Calu3 (cell line): ENCODE measurements at places on chromosomes 5 and 9.

DNA sequence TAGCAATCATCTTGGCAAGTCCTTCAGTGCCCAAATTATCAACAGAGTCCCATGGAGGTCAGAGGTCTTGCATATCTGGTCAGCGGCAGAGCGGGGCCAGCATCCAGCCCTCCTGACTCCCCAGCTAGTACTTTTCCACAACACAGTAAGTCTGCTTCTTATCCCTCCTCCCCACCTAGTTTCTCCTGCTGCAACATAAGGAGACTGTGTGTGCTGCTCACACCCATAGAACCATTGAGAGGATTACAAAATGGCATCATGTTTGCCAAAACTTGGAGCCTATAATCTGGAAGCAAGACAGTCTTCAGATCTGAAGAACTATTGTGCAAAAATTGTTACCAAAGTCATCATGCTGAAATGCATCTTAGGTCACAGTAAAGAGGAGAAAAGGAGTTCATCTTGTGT, 125.8 kb upstream of the ZNF366 start:
- no peak overlapping the region for H3K27ac ChIP-seq
- no peaks in the 10 kb centered on the region for H3K36me3 ChIP-seq
- no peaks in the 10 kb centered on the region for H3K4me1 ChIP-seq
- peaks cover 8% of the 10 kb centered on the region for H3K27me3 ChIP-seq
- no peak for DNase-seq

DNA sequence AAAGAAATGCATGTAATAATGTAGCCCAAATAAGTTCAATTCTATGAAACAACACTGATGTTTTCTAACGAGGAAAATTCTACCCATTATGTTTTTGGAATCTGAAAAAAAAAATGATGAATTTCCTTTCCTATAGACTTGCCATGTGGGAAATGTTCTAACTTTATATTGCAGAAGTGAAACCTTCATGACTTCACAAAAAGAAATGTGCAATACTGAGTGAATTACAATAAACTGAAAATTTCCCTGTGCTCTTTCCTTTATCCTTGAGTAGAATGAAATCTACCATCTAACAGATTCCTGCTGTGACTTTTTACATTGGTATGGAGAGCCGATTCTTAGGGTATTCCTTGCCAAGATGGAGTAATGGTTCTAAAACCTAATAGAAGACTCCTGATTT, 1622.5 kb downstream of the MAT2B start:
- no peak for DNase-seq
- no peaks in the 10 kb centered on the region for H3K27me3 ChIP-seq
- peaks cover 2% of the 10 kb centered on the region for H3K4me1 ChIP-seq
- H3K4me3 ChIP-seq, result no peak overlapping the region
- H3K36me3 ChIP-seq, result no peaks in the 10 kb centered on the region

GRCh38 chr5:135991429-135991828, 36.6 kb upstream of the LECT2 start:
- no peak overlapping the region for H3K27ac ChIP-seq
- no peak for DNase-seq
- H3K36me3 ChIP-seq, result no peaks in the 10 kb centered on the region
- peaks cover 18% of the 10 kb centered on the region for H3K4me1 ChIP-seq
- H3K4me3 ChIP-seq, result no peak overlapping the region
- H3K27me3 ChIP-seq, result no peaks in the 10 kb centered on the region

DNA sequence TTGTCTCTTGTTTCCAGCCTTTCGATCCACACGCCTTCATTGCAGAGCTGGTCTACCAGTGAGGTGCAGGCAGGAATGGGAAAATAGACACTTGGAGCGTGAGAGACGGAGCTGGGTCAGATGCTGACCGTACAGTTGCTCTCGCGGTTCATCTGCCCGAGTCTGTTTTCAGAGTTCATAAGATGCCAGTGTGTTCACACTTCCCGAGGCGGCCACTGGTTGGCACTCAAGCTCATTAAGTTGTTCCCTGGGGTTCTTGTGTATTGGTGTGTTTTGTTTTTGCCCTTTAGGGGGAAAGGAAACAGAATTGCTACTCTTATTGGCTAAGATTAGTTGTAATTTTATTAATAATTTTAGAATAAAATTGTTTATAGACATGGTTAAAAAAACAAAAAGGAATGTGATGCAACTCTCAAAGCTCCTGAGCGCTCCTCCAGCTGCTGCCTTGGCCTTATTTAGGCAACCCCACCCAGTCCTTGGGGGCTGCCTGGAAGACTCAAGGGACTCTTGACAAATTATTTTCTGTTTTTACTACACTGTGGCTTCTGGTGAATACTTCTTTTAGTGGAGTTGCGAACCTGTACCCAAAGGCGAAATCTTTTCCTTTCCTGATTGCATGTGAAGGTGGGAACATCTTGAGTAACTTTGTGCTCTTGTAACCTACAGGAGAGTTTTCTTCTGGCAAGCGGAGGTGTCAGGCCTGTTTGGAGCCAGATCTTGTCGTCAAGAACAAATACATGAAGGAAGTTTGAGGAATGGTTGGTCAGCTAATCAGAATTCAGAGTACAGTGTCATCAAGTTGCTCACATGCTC, 146.1 kb downstream of the MAST4 start:
- peak; percentile 42 for DNase-seq
- H3K36me3 ChIP-seq, result no peaks in the 10 kb centered on the region
- H3K4me1 ChIP-seq, result peaks cover 13% of the 10 kb centered on the region
- no peak overlapping the region for H3K27ac ChIP-seq
- H3K4me3 ChIP-seq, result no peak overlapping the region

DNA sequence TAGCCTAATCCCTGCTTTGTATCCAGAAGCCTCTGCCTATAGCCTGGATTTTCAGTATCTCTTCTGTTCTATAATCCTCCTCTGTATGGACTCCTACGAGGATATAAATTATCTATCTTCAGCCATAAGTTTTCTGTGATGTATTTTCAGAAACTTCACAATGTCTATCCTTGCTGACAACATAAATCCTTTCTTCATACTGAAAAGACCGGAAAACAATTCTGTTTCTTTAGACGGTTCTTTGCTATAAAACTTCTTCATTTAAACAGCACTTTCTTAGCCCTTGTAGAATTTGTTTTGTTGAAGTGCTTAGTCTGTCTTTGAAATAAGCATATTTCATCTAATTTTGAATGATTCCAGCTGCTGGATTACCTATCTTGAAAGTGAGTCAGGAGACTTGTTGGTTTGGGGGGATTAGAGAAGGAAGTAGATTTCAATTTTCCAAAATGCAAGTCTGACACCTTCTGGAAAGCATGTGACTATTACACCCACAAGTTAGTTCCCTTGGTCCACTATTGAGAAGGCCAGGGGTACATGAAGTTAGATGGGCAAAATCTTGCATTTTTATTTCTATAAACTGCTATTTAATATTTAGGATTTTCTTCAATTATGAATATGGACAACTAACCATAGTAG, 96.3 kb upstream of the RANBP3L start:
- H3K27me3 ChIP-seq, result no peaks in the 10 kb centered on the region
- no peaks in the 10 kb centered on the region for H3K36me3 ChIP-seq
- no peaks in the 10 kb centered on the region for H3K4me1 ChIP-seq

- H3K4me1 ChIP-seq, result no peaks in the 10 kb centered on the region
- H3K27ac ChIP-seq, result no peak overlapping the region
- H3K27me3 ChIP-seq, result no peaks in the 10 kb centered on the region
Observed at GRCh38 chr9:9914174-9914573, 698.6 kb downstream of the PTPRD start.

DNA sequence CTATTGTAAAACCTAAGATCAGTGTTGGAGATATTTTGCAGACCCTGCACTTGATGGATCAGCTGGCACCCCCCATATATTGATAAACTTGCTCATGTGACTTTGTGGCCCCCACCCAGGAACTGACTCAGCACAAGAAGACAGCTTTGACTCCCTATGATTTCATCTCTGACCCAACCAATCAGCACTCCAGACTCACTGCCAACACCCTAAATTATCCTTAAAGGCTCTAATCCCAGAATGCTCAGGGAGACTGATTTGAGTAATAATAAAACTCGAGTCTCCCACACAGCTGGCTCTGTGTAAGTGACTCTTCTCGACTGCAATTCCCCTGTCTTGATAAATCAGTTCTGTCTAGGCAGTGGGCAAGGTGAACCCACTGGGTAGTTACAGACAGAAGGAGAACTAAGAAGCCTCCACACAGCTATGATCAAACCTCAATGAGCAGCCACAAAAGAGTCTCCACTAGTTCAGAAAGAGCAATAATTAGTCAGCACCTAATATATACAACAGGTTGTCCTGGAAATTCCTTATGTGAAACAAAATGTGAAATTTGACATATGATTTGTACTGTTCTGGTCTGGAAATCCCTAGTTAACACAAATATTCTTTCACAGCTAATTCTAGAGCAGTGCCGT, 52.2 kb downstream of the ACTL7B start:
- no peaks in the 10 kb centered on the region for H3K4me1 ChIP-seq
- H3K27me3 ChIP-seq, result peaks cover 25% of the 10 kb centered on the region
- no peak overlapping the region for H3K4me3 ChIP-seq
- no peak for DNase-seq
- H3K36me3 ChIP-seq, result no peaks in the 10 kb centered on the region

DNA sequence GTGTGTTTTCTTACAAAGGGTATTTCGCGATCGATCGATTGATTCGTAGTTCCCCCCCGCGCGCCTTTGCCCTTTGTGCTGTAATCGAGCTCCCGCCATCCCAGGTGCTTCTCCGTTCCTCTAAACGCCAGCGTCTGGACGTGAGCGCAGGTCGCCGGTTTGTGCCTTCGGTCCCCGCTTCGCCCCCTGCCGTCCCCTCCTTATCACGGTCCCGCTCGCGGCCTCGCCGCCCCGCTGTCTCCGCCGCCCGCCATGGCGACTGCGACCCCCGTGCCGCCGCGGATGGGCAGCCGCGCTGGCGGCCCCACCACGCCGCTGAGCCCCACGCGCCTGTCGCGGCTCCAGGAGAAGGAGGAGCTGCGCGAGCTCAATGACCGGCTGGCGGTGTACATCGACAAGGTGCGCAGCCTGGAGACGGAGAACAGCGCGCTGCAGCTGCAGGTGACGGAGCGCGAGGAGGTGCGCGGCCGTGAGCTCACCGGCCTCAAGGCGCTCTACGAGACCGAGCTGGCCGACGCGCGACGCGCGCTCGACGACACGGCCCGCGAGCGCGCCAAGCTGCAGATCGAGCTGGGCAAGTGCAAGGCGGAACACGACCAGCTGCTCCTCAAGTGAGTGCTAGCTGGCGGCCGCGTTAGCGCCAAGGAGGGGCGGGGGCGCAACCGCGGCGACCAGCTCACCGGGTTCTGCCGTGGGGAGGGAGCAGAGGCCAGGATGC, 480 bp downstream of the LMNB1 start:
- H3K27me3 ChIP-seq, result no peaks in the 10 kb centered on the region
- peaks cover 48% of the 10 kb centered on the region for H3K36me3 ChIP-seq
- H3K4me3 ChIP-seq, result peak overlapping the region; percentile 99
- peak overlapping the region; percentile 62 for H3K27ac ChIP-seq
- H3K4me1 ChIP-seq, result peaks cover 11% of the 10 kb centered on the region

- H3K27me3 ChIP-seq, result no peaks in the 10 kb centered on the region
- no peak overlapping the region for H3K4me3 ChIP-seq
- peaks cover 12% of the 10 kb centered on the region for H3K36me3 ChIP-seq
- no peak overlapping the region for H3K27ac ChIP-seq
- DNase-seq, result no peak
Observed at GRCh38 chr9:124278054-124278540, 20.3 kb downstream of the NEK6 start.

DNA sequence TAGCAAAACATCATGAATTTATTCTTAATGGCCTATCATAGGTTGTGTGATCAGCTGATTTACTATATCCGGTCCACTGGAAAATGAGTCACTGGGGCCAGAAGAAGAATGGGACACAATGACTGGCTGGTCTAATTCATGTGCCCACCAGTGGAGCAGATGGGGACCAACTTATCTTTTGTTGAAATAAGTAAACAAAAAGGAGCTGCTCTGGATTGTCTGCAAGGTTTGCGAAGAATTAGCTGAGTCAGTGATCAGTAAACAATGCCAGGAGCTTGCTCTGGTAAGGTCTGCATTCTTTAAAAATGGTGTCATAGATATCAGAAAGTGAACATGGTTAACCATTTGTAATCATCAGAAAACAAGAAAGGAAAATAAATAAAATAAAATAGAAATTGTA, 128.0 kb downstream of the RASEF start:
- H3K36me3 ChIP-seq, result peaks cover 5% of the 10 kb centered on the region
- H3K27ac ChIP-seq, result peak overlapping the region; percentile 54
- no peak overlapping the region for H3K4me3 ChIP-seq

DNA sequence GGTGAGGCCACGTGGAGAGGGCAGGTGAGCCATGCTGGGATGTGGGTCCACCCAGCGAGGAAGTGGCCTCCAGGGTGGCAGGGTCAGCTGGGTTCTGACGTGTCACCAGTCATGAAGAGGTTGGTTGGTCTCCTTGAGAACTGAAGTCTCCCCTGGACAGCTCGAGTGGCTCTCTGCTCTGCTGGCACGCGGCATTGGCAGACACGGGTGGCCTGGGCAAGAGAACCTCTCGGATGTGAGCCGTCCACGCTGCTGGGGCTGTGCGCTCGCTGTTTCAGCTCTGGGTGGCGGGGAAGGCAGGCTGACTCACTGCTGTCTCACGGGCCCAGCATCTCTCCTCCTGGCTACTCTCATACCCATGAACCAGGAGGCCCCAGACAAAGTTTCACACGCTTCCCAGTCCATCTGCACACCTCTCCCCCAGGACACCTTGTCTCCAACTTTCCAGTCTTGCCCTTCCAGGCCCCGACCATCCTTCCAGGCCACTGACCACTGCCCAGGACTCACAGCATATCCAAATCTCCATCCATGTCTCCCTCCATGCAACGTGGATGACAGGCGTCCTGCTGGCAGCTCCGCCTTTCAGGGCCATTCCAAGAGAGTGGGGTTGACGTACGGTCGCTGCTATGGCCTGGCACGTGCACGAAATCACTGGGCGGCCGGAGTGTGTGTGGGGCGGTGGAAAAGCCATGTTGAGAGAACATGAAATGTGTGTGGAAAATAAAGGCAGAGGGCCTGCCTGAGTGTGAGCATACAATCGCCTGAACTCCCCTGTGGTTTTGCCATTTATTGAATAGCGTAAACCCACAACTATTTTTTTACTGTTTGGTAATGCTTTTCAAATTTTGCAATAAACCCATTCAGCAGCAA, 145.0 kb upstream of the COL5A1 start:
- H3K4me3 ChIP-seq, result no peak overlapping the region

- H3K4me3 ChIP-seq, result no peak overlapping the region
- H3K27ac ChIP-seq, result no peak overlapping the region
- peaks cover 6% of the 10 kb centered on the region for H3K36me3 ChIP-seq
- peaks cover 11% of the 10 kb centered on the region for H3K4me1 ChIP-seq
Observed at GRCh38 chr5:67985686-67986387, 229.7 kb upstream of the PIK3R1 start.

DNA sequence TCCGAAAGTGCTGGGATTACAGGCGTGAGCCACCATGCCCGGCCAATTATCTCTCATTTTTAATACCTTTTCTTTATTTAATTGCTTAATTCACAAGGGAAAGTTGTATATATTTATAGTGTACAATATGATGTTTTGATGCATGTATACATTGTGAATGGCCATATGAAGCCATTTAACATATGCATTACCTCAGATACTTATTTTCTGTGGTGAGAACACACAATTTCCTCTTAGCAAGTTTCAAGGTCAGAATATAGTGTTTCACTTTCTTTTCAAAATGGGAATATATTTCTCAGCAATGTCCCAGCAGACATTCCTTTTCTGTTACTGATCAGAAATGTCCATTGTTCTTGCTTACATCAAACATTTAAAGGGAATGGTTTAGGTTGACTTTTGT, 1596.3 kb downstream of the MAT2B start:
- no peaks in the 10 kb centered on the region for H3K27me3 ChIP-seq
- H3K4me1 ChIP-seq, result no peaks in the 10 kb centered on the region
- DNase-seq, result no peak
- H3K36me3 ChIP-seq, result no peaks in the 10 kb centered on the region
- no peak overlapping the region for H3K27ac ChIP-seq
